ENCODE measurements at places on chromosomes 12 and 14.

GRCh38 chr14:96681829-96682228 lies 115.4 kb upstream of the VRK1 start:
- DNase-seq = no peak

- DNase-seq = no peak
Observed at GRCh38 chr12:100987552-100988521, 193.3 kb downstream of the ANO4 start.

DNA sequence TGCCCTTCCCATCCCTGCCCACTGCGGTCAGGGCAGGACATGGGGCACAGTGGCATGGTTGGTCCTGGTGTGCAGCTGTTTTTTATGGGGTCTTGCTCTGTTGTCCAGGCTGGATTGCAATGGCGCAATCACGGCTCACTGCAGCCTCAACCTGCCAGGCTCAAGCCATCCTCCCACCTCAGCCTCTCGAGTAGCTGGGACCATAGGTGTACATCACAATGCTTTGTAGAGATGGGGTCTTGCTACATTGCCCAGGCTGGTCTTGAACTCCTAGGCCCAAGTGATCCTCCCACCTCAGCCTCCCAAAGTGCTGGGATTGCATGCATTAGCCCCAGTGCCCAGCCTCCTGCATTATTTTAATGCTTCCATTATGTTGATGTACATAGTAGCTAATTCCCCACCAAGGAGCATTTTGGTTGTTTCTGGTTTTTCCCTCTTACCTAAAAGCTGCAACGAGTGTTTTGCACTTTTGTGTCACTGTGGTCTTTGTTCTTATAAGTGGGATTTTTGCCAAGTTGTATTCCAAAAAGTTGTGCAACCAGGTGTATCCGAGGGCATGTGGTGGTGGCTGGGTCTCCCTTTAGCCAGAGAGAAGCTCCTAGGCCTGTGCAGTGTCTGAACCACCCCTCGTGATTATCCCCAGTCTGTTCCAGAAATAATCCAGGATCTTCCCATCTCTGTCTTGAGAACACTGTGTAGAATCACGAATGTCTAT lies 10.3 kb downstream of the TCHP start:
- no peak for DNase-seq

GRCh38 chr14:29236848-29237247 lies 470.3 kb downstream of the FOXG1 start:
- no peak for DNase-seq

DNA sequence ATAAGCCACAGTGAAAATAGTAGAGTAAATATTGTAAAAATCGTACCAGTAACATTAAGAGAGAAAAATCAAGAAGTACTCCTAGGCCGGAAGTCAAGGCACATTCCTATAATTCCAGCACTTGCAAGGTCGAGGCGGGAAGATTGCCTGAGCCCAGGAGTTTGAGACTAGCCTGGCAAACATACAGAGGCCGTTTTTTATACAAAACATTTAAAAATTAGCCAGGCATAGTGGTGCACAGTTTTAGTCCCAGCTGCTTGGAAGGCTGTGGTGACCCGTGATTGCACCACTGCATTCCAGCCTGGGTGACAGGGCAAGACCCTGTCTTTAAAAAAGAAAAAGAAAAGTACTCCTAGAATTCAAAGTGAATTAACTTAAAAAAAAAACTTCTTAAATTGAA lies 341.8 kb downstream of the C12orf50 start:
- DNase-seq = no peak
